Stimulated activated memory B cell treated with anti-CD40 and anti-IgM and Interleukin-4, amounts not matched to agents 10 μg/mL and 1 μg/mL and 100 μg/mL, for 72 hours (primary cell): ENCODE measurements at places on chromosomes 7 and 10.

DNA sequence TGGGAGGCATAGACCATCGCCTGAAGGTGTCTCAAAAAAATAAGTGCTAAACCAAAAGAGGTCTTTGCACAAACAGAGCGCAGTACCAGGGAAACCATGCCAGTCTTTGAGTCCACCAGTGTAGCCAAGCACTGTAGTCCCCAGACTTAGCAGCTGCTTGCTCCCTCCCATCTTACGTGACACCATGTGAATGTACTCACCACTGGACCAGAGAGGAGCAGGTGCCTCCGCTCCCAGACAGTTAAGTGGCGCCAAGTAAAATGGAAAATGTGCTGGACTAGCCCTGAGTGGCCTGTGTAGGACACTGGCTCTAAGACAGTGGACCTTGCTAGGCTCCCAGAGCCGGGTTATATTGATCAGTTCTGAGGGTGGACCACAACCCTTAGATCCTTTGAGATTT is 47.7 kb upstream of the PLEKHA1 start:
- no peak for ATAC-seq

- ATAC-seq = no peak
Measured at GRCh38 chr10:119673271-119673670, 22.1 kb downstream of the BAG3 start.

- peak; percentile 90 for ATAC-seq
Measured at GRCh38 chr7:94509887-94510581, 425 bp downstream of the CASD1 start.

GRCh38 chr10:13794992-13795612 is 208.3 kb downstream of the PRPF18 start:
- no peak for ATAC-seq

GRCh38 chr10:513393-513792 is 176.1 kb downstream of the DIP2C start:
- peak; percentile 56 for ATAC-seq
